COLO829 (cell line): ENCODE measurements at places on chromosomes 6 and 20.

GRCh38 chr20:62962891-62963613 lies 10.5 kb downstream of the SLC17A9 start:
- no peak for DNase-seq

- DNase-seq: no peak
Observed at GRCh38 chr6:24844903-24845302, 46.2 kb upstream of the ARMH2 start.

- no peak for DNase-seq
Observed at GRCh38 chr20:53950031-53950430, 120.4 kb downstream of the BCAS1 start.

GRCh38 chr20:51492167-51493092 lies 50.1 kb downstream of the NFATC2 start:
- DNase-seq: no peak

DNA sequence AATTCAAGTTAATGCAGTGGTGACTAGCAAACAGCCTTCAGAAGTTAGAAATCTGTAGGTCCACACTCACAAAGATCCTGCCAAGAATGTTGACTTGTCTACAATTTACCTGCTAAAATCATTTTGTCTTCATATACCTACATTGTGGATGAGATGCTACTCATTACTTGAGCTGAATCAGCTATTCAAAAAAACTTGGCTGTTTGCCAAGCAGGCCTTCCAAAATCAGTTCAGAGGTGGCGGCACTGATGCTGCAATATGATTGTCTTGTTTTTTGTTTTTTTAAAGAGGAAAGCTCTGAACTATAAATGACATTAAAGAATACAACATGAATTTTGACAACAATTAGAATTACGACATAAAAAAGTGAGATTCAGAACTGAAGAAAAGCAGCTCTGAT lies 354.7 kb upstream of the KHDRBS2 start:
- DNase-seq: no peak

GRCh38 chr20:1491281-1491840 lies at the start of gene SIRPB2:
SIRPB2 (minus strand) TSS chr20:1491420; CDS start chr20:1491359, 61 bp downstream.
- DNase-seq: no peak

DNA sequence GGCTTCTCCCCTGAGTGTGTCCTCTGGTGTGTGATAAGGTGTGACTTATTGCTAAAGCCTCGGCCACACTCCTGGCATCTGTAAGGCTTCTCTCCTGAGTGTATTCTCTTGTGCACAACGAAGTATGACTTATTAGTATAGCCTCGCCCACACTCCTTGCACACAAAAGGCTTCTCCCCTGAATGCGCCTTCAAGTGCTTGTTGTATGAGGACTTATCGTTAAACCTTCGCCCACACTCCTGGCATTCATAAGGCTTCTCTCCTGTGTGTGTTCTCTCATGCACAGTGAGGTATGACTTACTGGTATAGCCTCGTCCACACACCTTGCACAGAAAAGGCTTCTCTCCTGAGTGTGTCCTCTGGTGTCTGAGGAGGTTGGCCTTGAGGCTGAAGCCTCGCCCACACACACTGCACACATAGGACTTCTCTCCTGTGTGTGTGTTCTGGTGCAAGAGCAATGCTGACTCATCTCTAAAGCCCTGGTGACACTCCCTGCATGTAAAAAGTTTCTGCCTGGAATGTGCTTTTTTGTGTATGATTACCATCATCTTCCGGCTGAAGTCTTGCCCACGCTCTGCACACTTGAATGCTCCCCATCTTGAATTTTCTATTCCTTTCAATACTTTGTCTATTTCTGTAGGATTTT lies 20.4 kb downstream of the ZNF337 start:
- no peak for DNase-seq

- peak; percentile 93 for DNase-seq
Observed at GRCh38 chr20:57748601-57749130, 38.9 kb upstream of the PMEPA1 start.

DNA sequence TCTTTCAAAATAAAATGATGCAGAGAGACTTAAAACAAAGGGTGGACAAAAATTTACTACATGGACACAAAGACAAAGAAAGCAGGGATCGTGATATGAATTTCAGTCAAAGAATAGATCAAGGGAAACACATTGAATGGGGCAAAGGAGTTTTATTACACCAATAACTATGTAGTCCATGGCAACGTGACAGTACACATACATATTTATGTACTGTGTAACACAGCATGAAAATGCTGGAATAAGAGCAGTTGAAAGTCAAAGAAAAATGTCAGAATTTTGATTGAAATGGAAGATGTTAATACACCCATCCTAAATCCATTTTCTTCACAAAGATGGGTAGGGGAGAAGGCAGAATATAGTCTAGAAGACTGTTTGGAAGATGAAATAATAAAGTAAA lies 9.4 kb upstream of the RIN2 start:
- DNase-seq: no peak
